ENCODE measurements at places on chromosomes 6 and 20.

DNA sequence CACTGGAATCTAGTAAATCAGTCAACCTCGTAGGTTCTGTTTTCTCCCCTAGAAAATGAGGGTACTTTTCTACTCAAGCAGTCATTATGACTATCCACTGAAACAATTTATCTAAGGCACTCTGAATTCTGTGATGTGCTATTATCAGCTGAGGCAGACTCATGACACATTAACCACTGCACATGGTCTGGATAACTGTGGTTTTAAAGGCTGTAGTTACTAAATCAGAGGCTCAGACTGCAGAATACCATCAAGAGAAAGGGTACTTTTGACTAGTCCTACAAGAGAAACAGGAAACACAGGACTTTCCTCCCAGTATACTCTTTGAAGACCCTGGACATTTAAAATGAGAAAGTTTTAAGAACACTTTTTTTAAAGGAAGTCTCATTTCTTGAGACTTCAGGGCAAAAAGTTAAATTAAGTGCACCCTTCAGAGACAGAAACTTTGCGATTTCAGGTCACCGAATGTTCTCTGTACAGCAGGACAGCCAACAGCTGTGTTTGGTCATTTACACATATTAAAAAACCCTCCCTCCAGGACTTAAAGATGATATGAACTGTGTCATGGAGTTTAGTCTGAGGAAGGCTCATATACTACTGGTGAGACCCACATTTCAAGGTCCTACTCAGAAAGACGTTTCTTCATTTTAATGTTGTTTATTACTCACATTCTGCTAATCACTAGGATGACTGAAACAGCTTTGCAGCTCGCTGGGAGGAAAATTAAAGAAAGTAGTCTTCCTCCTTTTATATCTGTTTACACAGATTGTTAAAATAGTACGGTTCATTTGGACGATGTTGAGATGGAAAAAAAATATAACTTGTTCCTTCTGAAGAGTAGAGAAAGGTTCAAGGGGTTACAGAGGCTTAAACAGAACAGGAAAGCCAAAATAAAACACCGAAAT, 19.9 kb downstream of the ATXN1 start:
- no peak for DNase-seq

DNA sequence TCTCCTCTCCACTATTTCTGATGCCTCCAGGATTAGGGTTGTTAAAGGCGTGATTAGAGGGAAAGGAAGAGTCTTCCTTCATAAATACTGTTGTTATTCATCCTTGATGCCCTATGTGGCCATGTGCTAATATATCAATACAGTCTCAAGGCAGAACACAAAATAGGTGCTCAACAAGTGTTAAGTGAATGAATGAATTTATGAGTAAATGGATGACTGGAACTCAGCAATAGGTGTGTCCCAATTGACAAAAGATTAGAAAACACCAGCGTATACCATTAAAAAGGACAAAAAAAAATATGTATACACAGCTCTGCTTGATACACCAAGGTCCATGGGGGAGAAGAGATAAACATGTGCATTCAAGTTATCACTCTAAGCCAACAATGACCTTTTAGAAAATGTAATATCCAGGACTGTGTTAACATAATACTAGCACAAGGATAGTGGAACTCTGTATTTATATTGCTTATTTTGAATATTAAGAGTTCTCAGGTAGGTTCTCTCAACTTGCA, 171.2 kb upstream of the MYLIP start:
- DNase-seq, result no peak

DNA sequence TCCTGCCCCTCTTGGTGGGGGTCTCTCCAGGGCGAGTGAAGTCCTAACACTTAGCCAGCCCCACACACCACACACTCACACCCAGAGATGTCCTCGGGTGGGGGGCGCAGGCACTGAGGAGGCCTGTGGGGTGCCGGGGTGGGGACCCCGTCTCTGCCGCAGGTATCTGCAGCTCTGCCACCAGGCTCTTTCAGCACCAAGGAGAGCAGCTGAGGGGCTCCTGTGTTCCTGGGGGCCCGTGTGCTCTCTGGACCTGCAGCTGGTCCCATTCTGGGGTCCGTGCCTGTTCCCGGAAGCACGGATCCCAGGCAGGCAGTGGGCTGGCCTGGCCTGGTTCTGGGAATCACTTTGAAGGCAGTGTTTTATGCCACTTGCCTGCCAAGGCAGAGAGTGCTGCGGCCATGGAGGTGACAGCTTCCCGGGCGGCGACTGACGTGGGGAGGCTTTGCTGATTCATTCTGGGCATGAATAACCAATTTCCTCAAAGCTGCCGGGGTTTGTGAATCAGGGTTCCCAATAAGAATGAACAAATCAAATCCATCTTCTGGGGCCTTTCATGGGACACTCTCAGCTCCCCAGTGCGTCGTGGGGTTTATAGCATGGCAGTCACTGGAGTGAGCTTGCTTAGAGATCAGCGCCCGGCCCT, 54.4 kb upstream of the SLCO4A1 start:
- no peak for DNase-seq

DNA sequence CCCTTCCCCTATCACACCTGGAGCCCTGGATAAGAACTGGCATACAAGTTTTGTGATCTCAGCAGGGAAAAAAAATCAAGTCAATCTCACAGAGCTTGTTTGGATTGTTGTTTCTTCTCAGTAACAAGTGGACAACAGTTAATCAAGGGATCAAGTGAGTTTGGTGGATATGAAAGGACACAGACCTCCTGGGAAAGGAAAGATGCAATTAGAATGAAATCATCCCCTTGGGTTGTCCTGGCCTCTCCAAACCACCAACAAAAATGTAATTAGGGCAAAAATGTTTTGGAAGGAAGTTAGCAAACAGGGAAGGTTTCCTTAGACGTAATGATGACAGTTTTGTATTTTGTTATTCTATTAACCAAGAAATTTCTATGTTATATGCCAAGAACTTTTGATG, 99.1 kb upstream of the PRDM1 start:
- no peak for DNase-seq

DNA sequence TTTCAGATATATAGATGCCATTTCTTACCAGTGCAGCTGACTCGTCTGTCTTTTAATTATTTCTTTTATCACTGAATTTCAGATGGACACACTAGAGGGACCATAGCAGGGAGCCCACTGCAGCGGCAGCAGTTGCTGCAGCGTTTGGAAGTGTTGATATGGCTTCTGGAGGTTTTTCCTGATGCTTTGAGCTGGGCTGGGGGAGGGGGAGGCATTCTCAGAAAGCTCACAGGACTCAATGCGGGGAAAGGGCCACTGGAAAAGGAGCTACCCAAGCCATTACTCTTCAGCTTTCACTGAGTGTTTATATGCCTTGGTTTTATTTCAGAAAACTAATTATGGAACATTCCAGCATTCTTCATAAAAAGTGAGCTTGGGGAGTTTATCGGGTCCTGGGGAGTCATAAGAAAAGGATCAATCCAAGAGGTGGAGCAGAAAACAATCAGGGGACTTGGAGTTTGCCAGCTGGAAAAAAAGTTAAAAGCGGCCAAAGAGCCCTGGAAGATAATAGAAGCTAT, 740.4 kb upstream of the FLRT3 start:
- no peak for DNase-seq

- no peak for DNase-seq
Measured at GRCh38 chr6:123913863-123914262, 110.2 kb downstream of the NKAIN2 start.

GRCh38 chr20:17871181-17871580, 97.4 kb downstream of the SNX5 start:
- no peak for DNase-seq

- DNase-seq, result no peak
Measured at GRCh38 chr6:43221046-43221972, 8.0 kb downstream of the DNPH1 start.

DNA sequence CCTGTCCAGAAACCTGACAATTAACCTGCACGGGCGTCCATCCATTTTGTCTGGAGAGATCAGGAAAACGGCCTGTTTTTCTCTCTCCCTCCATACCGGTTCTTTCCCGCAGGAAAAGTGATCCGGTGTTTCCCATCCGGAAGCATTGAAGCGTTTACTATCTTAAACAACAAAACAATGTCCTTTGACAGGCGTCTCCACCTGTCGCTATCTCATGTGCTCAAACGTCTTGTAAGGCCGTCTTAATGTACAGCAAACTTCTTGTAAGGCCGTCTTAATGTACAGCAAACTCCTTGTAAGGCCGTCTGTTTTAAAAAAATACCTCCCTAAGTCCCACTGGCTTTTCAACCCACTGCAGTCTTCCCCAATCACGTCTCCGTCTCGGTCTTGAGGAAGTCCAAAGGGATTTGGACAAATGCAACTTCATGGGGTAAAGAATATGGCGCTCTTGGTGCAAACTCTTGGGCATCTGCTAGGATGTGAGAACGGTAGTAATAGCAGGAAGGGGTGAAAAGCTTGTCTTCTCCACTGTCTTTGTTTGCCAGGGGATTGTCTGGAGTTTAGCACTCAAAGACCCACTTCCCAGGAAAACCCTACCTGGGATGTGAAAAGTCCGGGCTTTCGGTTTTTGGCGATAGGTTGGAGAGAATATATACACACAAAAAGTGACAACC, 29.9 kb upstream of the TRIM27 start:
- no peak for DNase-seq

- DNase-seq, result no peak
Measured at GRCh38 chr6:111985202-111985731, 68.6 kb upstream of the CCN6 start.

- no peak for DNase-seq
Measured at GRCh38 chr6:75171567-75171966, 34.3 kb downstream of the COL12A1 start.

- DNase-seq, result peak; percentile 43
Measured at GRCh38 chr20:44601236-44601671, 18.9 kb downstream of the PKIG start.

- peak; percentile 53 for DNase-seq
Measured at GRCh38 chr6:12001004-12001705, 11.0 kb upstream of the HIVEP1 start.

- no peak for DNase-seq
Measured at GRCh38 chr6:113980937-113981554, 10.1 kb upstream of the HDAC2 start.

DNA sequence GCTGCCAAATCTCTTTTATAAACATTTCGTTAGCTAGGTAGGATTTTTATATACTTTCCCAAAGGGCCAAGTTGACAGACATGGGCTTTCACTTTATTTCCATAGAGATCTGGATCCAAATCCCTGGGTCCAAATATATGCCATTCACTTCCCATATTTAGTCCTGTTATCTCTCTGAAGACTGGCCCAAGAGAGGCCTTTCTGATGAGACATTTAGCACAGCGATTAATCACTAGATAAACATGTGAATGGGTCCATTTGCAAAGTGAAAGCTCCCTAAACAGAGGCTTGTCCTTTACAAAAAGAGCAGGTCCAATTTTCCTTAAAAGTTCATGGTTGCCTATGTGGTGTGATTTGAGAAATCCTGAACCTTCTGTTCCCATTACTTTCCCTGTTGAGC, 132.6 kb downstream of the TRMT11 start:
- DNase-seq, result no peak

- peak; percentile 86 for DNase-seq
Measured at GRCh38 chr6:28985462-28986164, 19.5 kb downstream of the ZNF311 start.

- no peak for DNase-seq
Measured at GRCh38 chr20:31908016-31908415, 37.6 kb downstream of the TTLL9 start.
